ENCODE measurements at places on chromosomes 6 and 20.

- no peak for DNase-seq
Observed at GRCh38 chr6:39756582-39756981, 31.4 kb upstream of the KIF6 start.

DNA sequence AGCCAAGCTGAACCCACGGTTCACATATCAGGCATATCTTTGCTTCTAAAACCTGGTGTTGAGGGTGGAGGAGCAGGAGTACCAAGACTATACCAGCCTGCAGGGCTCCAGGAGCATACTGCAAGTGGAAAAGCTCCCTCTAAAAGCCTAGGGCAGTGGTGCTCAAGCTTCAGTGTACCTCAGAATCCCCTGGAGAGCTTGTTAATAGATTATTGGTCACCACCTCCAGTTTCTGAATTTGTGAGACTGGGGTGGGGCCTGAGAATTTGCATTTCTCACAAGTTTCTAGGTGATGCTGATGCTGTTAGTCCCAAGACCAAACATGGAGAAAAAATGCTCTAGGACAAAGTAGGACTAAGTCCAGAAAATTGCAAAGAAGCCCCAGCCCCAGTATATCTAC is 65.4 kb downstream of the FILIP1 start:
- no peak for DNase-seq

- DNase-seq: no peak
Observed at GRCh38 chr20:63498960-63499337, at the start of gene EEF1A2. TSS of gene EEF1A2 (minus strand) at chr20:63499083. CDS start at chr20:63497763, 1,320 bp downstream.

DNA sequence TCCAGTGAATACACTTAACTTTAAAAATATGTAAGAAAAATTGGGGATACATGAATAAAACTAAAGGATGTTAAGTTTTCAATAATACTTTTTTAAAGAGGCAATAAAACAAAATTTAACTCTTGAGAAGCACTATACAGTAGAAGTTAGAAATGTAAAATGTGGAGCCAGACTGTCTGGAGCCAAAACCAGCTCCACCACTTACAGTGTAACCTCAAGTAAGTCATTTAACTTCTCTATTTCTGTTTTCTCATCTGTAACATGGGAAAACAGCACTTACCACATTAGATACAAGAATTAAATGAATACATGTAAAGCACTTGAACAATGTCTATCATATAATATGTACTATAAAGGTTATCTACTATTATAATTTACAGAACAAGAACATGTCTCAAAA is 6.7 kb downstream of the ATG5 start:
- no peak for DNase-seq

GRCh38 chr6:2061880-2062279 is 183.5 kb downstream of the GMDS start:
- DNase-seq: no peak

GRCh38 chr20:35248641-35249475 is 22.4 kb downstream of the MMP24 start:
- DNase-seq: peak; percentile 75

- no peak for DNase-seq
Observed at GRCh38 chr20:62732842-62733525, 24.3 kb downstream of the NTSR1 start.

GRCh38 chr6:55131616-55132015 is 42.7 kb upstream of the HCRTR2 start:
- DNase-seq: no peak

DNA sequence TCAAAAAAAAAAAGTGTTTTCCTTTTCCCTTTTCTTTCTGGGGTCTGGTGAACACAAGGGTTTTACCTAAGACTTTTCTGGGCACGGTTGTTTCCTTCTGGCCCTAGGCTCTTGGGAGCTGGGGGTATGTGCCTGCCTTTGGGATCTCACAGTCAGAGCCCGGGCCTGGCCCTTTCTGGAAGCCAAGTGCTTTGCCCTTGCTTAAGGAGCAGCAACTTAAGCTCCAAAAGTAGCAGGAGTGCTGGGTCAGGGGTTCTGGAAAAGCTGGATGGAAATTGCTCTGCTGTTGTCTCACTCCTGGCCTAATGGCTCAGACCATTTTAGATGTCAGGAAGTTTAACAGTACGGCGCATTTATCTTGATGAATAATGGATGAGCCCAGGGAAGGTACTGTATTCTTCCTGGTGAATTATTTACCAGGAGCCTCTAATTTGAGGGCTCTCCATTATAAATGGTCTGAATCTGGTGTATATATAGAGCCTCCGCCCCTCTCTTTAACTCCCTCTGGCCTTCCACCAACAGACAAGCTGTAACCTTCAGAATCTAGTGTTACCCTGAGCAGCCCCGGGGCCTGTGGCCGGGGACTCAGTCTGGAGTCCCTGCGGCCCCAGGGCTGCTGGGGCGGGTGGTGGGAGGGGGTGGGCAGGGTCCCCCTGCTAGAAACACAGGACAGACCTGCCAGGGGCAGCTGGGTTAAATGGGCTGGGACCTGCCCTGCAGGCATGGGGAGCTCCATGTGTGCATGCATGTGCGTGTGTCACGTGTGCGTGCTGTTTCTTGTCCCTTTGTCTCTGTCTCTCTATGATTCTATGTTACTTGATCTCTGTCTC is 37.5 kb downstream of the PTK7 start:
- no peak for DNase-seq

DNA sequence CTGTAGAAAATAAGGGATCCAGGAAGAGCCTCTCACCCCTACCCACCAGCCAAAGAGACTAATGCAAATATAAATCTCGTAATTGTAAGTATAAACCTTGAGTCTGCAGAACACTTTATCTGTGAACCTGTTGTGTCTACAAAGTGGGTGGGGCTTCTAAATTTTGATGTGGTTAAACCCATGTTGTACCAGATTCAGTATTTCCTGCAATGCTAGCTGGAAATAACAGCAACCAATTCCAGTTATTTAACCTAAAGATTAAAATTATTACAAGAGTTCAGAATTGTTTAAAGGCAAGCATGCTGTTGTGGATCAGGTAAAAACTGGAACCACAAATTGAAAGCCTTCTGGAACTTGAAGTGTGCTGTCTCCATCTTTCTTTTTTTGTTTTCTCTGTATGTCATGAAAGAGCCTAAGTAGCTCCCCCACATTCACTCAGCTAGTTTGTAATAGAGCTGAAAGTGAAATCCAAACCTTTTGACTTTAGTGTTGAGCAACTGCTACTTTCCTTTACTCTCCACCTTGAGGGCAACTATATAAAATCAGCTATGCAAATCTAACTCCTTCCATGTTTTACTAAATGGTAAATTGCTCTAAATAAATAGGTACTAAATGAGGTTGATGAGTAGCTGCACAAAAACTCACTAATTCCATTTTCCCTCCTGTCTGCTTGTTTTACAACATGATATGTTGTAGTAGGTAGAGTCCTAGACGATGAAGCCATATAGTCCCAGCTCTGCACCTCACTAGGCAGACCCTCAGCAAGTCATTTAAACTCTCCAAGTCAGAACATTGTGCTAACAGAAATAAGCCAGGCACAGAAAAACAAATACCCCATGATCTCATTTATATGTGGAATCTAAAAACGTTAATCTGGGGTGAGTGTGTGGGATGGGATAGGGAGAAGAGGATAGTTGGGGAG is 17.9 kb upstream of the THEMIS start:
- DNase-seq: no peak

DNA sequence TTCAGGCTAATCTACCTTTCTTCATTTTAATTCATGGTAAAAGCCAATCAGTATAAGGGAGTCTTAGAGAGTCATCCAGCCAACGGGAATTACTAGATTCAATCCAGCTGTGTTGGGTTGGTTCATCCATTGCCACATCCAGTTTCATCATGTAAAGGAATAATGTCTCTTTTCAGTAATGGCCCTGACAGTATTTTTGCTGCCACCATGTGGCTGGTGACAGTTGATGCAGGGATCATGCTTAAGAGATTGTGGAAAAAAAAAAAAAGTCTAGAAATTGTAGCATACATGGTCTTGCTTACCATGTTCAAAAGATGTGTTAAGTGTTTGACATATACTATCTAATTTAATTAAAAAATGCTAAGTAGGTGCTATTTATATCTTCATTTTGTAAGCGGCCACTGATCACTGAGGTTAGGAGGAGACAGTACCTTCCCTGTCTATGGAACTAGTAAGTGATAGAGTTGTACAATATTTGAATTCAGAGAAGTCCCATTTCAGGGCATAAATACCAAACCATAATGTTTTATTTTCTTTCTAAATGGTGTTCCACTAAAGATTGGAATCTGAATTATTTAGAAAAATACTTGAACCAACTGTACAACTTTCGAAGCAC is 135.9 kb downstream of the KHDRBS2 start:
- DNase-seq: no peak

DNA sequence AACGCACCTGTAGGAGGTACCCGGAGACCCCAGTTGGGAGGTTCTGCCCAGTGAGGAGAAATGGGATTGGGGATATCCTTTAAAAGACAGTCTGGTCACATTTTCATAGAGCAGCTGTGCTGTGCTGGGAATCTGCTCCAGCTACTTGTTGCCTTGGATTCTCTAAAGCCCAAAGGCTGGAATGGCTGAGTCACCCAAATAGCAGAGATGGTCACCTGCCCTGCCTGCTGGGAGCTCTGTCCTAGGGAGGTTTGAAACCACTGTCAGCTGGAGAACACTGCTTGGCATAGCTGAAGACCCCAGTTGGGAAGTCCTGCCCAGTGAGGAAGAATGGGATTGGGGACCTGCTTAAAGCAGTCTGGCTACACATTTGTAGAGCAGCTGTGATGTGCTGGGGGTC is 34.8 kb upstream of the TFB1M start:
- DNase-seq: no peak

- peak; percentile 61 for DNase-seq
Observed at GRCh38 chr6:72720464-72720863, 98.6 kb downstream of the KCNQ5 start.

DNA sequence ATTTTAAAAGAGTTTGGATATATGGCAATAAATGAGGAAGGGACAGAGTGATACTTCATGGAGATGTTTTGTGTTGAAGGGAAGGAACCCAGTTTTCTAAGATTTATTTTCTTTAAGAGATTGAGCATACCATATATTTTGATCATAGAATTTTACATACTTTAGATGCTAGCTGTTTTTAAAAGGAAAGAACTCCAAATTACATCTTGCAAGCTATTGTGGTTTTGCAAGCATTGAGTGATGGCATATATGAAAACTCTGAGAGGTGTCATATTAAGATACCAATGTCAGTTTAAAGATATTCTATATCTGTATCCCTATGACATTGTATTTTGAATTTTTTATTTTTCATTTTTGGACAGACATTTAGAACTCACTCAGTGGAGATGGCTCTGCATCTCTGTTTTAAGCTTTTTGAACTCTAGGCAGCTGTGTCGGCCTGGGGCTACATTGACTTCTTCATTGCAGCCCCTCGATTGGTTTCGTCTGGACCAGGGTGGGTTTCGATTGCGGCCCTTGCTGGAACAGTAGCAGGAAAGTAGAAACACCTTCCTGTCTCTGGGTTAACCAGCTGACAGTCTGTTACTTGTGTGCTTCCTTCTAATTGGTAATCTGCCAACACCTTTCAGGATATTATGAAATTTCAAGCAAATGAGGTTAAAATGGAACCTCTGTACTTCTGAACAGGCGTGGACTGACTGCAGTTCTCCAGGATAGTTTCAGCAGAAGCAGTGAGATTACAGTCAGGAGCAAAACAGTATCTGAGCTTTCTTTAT is 14.0 kb downstream of the IGF2R start:
- DNase-seq: peak; percentile 46

- no peak for DNase-seq
Observed at GRCh38 chr6:170243386-170243785, 47.5 kb downstream of the DLL1 start.

DNA sequence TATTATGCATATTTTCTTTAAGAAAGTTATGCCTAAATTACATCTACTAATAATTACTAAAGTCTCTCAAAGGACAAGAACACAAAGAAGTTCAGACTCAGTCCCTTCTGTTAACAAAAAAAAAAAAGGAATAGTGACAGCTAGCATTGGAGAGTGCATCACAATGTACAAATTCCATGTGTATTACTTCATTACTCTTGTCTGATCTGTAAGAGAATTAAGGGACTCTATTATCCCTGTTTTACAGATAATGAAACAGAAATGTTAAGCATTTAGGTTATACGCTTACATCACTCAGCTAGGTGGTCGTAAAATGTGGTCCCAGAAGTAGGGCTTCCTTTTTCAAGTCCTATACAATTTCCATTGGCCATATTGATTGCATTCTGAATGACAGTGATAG is 17.2 kb upstream of the VNN1 start:
- no peak for DNase-seq

- DNase-seq: no peak
Observed at GRCh38 chr20:415820-416322, 7.8 kb downstream of the RBCK1 start.

- DNase-seq: no peak
Observed at GRCh38 chr6:12866422-12867029, 150.0 kb downstream of the PHACTR1 start.

DNA sequence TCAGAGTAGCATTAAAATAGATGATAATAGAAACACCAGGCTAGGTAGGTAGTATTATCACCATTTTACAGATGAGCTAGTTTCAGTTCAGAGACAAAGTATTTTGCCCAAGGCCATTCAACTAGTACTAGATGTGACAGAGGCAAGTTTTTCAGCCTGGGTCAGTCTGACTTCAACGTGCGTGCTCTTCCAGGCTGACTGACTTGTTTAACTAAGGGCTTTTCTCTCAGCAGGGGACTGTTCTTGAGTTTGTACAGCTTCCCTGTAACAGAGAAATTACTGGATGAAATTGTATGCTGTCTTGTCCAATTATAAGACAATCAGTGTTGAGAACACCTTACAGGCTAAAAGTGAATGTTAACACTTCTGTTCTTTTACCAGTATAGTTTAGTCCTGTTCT is 333.5 kb upstream of the MAN1A1 start:
- no peak for DNase-seq

- DNase-seq: peak; percentile 28
Observed at GRCh38 chr6:83371423-83371822, 59.4 kb downstream of the ME1 start.

DNA sequence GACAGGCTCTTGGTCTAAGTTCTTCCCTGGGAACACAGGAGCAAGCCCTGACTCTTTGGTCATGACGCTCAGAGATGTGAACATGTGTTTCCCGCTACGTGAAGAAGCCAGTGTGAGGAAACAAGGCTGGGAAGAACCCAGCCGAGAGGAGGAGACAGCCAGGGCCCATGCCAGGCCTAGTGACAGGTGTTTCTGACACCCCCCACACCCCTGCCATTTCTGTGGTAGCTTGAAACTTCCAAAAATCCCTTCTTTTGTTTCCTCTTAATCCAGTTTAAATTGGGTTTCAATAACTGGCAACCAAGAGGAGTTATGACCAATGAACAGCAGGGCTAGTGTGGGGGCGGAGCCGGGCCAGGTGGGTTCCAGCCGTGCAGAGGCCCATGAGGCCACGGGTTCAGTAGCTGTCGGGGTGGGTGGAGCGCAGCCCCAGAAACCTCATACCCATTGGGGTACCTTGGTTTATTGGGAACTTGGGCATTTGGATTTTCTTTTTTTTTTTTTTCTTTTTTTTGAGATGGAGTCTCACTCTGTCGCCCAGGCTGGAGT is 33.5 kb downstream of the WRNIP1 start:
- DNase-seq: no peak

DNA sequence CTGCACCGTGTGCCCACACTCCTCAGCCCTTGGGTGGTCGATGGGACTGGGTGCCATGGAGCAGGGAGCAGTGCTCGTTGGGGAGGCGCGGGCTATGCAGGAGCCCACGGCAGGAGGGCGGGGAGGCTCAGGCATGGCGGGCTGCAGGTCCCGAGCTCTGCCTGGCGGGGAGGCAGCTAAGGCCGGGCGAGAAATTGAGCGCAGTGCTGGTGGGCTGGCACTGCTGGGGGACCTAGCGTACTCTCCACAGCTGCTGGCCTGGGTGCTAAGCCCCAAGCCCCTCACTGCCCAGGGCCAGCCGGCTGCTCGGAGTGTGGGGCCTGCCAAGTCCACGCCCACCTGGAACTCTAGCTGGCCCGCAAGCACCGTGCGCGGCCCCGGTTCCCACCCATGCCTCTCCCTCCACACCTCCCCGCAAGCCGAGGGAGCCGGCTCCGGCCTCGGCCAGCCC is 55.9 kb upstream of the ECI2 start:
- DNase-seq: no peak
